ENCODE measurements at places on chromosomes 12 and 14.
A peak's percentile ranks its signal among the peaks of the same experiment; 100 is the strongest.

DNA sequence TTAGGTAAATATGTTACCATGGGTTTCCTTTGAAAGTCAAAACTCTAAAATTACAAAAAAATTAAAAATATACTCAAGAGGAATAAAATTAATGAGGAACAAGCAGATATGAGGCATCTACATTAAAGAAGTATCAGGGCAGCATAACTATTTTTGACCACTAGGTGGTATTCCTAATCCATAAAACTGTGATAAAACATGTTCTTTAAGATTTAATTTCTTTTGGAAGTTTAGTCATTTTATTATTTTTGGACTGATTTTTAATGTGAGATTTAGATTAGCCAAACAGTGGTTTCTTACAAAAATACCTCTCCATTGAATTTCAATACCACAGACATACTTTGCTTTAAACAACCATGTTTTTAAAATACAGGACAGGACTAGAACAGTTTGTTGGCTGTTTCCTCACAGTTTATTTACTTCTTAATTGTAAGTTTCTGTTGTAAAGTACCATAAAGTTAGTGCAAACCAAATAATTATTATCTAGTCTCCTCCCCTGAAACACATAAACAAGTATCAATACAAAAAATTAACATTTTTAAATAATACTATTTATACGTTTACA is 49.8 kb downstream of the NTS start:
- no peak for DNase-seq

GRCh38 chr14:32709027-32709426 is 229.7 kb upstream of the NPAS3 start:
- peak; percentile 17 for DNase-seq

GRCh38 chr12:112961074-112961473 is 17.2 kb upstream of the OAS2 start:
- peak; percentile 35 for DNase-seq

GRCh38 chr14:105019861-105020814 is 745 bp downstream of the CDCA4 start:
- peak; percentile 61 for DNase-seq

GRCh38 chr12:46659824-46660223 is 166.0 kb downstream of the SLC38A4 start:
- no peak for DNase-seq
